ENCODE measurements at places on chromosomes 7 and 10.
A peak's percentile ranks its signal among the peaks of the same experiment; 100 is the strongest.

DNA sequence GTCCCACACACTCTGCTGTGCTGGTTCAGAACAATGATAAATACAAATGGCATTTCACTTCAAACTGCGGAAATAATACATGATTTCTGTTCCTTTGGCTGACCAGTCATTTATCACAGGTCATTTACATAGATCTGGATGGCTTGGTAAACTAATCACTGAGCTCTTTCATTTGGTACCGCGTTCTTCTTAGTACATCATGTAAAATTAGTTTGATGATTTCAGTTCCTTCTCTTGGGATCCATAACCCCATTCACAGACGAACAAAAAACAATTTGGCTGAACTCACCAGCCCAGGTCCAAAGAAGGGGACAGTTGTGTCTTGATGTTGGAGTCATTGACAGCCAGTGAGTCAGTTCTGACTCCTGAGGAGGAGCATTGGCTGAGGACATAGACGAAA, 689.8 kb downstream of the INHBA start:
- no peak for DNase-seq

DNA sequence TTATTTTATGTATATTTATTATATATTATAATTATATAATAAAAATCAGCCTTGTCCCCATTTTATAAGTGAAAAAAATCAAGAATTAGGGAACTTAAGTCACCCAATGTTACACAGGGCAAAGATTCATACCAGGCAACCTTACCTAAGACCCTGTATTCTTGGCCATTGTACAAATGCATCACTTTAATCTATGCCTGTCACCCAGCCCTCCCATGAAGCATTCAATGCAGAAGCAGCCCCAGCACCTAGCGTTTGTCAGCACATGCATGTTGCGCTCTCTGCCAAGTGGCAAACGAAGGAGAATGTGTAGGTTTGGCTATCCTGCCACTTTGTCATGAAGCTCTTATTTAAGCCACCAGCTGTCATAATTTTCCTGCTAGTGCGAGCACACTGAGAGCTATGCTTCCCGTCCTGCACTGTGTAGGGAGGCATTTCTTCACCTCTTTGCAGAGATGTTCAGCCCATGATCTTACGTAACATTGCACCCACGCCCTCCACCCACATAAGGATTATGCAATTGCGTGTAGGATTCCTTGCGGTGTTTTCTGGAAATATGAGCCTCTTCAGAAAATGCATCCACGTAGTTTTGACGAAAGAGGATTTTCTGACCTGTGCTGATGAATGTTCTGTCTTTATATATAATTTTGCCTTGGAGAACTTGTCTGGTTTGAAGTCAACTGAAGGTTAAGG, 7.7 kb upstream of the COBL start:
- DNase-seq, result no peak

- no peak for DNase-seq
These were observed 3.0 kb downstream of the DDIT4 start for GRCh38 chr10:72276421-72277339.

DNA sequence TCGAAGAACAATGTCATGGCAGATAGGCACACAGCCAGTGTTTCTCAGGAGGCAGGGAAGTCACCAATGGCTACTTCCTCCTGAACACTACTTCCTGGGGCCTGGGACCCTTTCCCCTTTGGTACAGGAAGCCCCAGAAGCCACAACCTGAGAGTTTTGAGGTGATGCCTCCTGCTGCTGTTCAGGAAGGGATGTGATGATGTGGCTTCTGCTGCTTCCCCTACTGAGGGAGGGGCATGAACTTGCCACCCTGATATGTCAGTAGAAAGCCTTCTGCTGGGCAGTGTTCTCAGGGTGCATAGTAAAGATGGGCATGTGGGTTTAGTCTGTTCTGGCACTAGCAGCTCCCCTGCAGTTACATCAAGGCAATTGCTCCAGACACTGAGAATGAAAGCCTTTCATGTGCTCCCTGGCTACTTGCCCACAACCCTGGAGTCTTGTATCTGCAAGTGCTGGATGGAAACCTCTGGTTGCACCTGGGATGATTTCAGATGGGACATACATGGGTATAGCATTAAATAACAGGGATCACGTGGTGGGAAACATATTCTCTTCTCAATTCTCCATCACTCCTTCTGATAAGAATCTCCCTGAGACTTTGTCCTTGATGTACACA, 69.3 kb downstream of the ADRA2A start:
- no peak for DNase-seq

GRCh38 chr7:151137791-151138152, 29.7 kb downstream of the GBX1 start:
- DNase-seq, result no peak

DNA sequence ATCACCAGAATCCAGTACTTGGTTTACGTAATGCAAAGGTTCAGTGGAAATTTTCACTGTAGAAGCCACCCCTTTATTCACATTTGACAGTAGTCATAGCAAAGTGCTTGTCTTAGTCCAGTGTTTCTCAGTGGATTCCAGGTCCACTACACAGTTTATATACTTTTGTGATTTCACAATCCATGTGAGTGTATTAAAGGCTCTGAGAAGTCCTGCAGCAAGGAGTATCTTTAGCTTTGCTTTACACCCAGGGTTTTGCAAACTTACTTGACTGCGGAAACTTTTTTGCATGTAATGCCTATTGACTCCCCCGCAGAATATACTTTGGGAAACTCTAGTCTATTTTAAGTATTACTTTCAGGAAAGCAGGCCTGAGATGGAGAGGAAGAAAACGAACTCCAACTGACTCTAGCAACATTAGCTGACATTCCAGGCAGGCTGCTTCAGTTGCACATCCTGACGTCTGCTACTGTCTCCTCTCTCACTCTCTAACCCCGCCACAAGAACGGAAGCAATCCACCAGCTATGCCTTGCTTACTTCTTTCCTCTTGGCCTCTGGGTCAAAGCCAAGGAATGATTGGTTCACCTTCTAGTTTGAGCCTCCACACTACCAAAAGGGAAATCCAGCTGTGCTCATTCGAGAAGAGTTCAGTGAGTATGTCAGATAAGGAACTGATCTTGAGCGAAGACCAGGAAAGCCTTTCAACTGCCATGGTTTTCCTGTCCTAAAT, 6.2 kb downstream of the PLXNA4 start:
- no peak for DNase-seq

GRCh38 chr7:101099969-101100781, 14.9 kb downstream of the TRIM56 start:
- peak; percentile 96 for DNase-seq

DNA sequence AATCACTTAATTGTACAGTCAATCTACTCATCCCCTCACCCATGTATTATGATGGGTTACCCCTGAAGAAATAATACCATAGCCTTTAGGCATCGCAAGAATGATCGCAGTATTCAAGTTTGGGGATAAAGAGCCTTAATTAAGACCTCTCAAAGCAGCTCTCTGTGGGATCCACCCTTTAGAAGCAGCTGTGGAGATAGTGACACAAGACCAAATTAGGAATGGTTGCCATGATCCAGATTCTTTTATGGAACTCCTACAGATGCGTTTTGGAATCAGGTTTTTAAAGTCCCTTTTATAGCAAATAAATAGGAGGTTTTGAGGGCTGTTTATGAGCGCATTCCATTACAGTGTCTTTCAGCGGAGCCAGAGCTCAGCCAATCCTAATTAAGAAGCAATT, 12.2 kb downstream of the TES start:
- DNase-seq, result no peak

- no peak for DNase-seq
These were observed 203.8 kb downstream of the ZMYND11 start for GRCh38 chr10:339038-339391.

DNA sequence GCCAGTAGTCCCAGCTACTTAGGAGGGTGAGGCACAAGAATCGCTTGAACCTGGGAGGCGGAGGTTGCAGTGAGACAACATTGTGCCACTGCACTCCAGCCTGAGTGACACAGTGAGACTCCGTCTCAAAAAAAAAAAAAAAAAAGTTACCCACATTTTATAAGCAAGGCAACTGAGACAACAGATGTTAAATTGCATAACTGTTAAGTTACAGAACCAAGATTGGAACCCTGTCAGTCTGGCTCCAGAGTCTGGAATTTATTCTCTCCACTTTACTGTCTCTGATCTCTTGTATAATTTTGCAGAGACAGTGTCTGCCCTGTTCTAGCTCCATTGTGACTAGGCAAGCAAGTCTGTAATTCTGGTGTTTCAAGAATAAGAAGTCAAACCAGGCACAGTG, 6.2 kb upstream of the ITGB1 start:
- DNase-seq, result no peak

GRCh38 chr10:95767884-95768556, 12.1 kb downstream of the ENTPD1 start:
- DNase-seq, result no peak

- no peak for DNase-seq
These were observed 153.7 kb downstream of the FAM107B start for GRCh38 chr10:14621037-14621436.

GRCh38 chr7:146366938-146367337, 250.3 kb downstream of the CNTNAP2 start:
- peak; percentile 7 for DNase-seq

All from kidney glomerular epithelial cell (primary cell).